ENCODE measurements at places on chromosomes 4 and X. TPM values are rescaled to one million over a fixed set of nuclear protein-coding genes. Genes with fewer than 3 reads are reported as not detected.

The RBMXL3 gene
- not detected for total RNA-seq

The AKAP14 gene
- not detected for total RNA-seq

The IKBKG gene
- total RNA-seq: 39.6 TPM

The ABLIM2 gene
- 0.53 TPM for total RNA-seq

The UGT2A1 gene
- total RNA-seq: not detected

The MGARP gene
- total RNA-seq: not detected

The SLC39A8 gene
- 56.4 TPM for total RNA-seq

The PDZD4 gene
- total RNA-seq: 8.0 TPM

The EREG gene
- not detected for total RNA-seq

The CENPI gene
- 18.6 TPM for total RNA-seq

All from activated T-helper 17 cell treated with anti-CD3 and anti-CD28 coated beads, Interleukin-2, amount 50 U/mL, for 72 hours (primary cell).